ENCODE measurements at places on chromosomes 16 and 17.

GRCh38 chr16:11372829-11373306, 27.6 kb downstream of the RMI2 start:
- no peak for DNase-seq

DNA sequence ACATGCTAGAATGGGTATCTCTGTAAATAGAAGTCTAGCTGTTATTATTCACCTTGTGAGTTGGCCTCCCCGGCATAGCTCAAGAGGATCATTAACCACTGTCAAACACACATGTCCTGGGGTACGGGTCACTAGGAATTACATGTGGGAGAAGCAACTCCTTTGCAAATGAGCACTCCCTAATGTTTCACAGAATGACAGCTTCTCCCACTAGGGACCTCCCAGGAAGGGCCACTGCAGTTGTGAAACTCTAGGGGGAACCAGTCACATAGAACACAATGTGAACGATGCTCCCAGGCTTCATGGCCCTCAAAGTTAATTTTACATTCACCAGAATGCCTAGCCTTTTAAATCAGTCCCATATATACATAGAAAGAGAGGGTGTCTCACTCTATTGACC, 12.4 kb upstream of the ZNF19 start:
- DNase-seq: no peak

GRCh38 chr16:9370061-9370491, 278.6 kb downstream of the HAPSTR1 start:
- DNase-seq: no peak

GRCh38 chr17:35095741-35096140, 23.9 kb downstream of the RAD51D start:
- no peak for DNase-seq

DNA sequence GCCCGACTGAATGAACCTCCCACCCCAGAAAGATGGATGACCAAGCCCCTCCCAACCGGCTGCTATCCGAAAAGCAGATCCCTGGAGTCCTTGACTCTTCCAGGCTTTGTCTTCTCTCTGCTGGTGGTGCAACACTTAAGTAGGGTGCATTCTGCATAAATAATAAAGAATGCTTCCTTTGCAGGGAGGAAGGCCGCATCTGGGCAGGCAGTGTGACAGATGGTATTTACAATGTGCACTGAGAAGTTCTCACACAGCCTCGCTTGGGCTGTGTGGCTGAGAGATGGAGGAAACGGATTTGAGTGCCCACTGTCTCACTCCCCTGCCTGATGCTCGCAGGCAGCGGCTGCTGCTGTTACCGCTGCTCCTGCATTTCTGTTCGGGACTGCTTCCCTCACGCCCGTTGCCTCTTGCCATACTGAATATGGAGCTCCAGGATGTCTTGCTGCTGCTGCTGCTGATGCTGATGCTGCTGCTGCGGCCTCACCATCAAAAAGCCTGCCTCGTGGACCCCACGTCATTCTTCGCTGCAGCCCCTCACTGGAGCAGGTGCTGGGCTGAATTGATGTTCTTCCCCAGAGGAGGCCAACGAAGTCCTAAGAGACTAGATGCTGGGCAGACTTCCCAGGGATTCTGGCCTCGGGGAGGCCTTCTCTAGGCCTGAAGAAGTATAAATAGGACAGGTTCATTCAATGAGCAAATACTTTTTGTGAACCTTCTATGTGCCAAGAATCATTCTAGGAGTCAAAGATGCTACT, 7.1 kb upstream of the RHBDL3 start:
- no peak for DNase-seq

- no peak for DNase-seq
These were observed 79.5 kb downstream of the ANKRD11 start for GRCh38 chr16:89410794-89411309.

- DNase-seq: no peak
These were observed 608 bp upstream of the PGS1 start for GRCh38 chr17:78377858-78378224.

GRCh38 chr17:76438906-76439305, 14.0 kb downstream of the UBE2O start:
- DNase-seq: no peak

Data from activated T-helper 1 cell treated with anti-CD3 and anti-CD28 coated beads, Interleukin-2, amount 50 U/mL, for 16 hours (primary cell).